ENCODE measurements at places on chromosomes 11 and 22. TPM values are rescaled to one million over a fixed set of nuclear protein-coding genes. Genes with fewer than 3 reads are reported as not detected.

DNA sequence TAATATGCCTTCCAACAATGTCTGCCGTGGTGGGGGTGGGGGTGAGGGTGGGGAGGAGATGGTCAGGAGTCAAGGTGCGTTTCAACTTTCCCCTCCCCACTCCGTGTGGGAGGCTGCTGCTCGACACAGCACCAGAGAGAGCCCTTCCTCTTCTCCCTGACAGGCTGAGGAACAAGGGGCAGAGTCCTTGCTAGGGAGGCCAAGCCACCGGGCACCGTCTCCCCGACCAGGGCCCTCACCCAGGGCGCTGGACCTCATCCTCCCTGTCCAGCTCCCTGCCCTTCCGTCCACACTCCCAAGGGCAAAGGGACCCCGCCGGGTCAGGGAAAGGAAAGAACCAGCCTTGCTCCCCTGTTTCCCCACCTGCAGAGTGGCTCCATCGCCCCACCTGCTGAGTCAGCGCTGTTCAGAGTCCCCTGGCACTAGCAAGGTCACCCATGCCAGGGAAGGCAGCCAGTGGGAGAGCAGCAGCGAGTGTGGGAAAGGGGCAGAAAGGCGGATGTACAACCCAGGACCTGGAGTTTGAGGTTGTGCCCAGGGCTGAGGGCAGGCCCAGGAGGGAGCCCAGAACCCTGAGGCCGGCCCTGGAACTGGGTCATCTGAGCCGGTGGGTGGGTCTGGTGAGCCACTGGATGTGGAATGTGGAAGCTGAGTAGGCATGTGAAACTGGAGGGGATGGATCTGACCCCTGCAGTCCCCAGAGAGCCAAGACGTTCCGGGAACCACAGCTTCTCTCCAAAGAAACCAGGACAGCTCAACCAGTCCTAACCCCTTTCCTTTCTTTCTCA is 47.2 kb downstream of the BUD13 start:
- no peak for DNase-seq

DNA sequence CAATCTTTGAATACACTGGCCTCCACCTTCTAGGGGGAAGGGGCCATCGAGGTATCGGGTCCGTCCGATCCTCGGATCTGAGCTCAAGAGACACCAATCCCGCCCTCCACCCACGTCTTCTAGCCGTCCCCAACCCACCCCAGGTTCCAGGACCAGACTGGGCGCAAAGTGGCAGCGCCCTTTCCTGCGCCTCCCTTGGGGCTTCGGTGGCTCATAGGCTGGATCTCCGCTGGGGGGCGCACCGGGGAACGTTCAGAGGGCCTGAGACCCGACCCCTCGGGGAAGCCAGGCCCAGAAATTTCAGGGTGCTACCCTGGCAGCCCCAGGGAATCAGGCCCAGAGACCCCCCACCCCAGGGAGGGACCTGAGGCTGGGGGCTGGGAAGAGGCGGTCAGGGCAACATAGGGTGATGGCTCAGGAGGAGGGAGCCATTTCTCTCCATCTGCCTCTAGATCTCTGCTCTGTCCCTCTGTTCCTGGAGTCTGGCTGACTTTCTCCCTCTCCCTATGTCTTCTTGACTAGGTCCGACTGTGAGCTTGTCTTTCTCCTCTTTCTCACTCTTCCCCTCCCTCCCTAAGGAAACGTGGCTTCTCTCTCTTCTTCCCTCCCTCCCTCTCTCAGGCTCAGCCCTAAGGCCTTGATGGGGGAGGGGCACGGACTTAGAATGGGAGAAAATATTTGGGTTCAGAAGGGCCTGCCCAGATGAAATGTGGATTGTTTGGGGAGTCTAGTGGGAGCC is 1.1 kb downstream of the CREB3L1 start:
- DNase-seq: peak; percentile 58

GRCh38 chr11:58165504-58166106 is 23.3 kb upstream of the OR9Q2 start:
- DNase-seq: no peak

DNA sequence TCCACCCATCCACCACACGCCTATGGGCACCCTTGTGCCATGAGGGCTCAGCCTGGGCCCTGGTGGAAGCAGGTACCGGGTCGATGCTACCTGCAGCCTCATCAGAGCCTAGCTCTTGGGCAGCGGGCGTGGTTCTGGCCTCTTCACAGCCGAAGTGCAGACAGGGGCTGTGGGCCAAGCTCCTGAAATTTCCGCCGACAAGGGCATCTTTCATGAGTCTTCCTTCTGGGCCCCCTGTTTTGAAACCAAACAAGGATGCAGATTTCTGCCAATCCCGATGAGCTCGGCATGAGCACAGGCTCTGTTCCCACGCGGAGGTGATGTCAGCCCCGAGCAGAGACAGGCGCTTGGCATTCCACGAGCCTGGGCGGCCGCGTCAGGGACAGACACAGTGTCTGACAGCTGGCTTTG is 22.6 kb upstream of the MGAT3 start:
- no peak for DNase-seq

DNA sequence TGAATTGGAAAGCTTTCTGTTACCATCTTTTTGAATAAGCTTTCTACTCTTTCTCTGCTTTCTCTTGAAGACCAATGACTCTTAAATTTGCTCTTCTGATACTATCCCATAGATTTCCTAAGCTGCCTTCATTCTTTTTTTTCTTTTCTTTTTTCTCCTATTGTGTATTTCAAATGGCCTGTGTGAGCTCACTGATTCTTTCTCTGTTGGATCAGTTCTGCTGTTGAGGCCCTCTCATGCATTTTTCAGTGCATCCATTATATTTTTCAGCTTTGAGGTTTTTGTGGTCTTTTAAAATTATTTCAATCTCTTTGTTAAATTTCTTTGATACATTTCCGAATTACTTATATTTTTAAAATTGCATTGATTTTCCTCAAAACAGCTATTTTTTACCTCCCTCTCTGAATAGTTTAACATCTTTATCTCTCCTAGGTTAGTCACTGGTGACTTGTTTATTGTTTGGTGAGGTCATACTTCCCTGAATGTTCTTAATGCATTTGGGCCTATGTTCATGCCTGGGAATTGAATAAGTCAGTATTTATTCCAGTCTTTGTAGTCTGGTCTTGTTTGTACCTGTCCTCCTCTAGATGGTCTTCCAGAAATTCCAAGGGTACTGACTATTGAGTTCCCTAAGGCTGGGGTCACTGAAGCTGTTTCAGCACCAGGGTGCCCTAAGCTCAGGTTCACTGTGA is 110.6 kb upstream of the SERPIND1 start:
- no peak for DNase-seq

DNA sequence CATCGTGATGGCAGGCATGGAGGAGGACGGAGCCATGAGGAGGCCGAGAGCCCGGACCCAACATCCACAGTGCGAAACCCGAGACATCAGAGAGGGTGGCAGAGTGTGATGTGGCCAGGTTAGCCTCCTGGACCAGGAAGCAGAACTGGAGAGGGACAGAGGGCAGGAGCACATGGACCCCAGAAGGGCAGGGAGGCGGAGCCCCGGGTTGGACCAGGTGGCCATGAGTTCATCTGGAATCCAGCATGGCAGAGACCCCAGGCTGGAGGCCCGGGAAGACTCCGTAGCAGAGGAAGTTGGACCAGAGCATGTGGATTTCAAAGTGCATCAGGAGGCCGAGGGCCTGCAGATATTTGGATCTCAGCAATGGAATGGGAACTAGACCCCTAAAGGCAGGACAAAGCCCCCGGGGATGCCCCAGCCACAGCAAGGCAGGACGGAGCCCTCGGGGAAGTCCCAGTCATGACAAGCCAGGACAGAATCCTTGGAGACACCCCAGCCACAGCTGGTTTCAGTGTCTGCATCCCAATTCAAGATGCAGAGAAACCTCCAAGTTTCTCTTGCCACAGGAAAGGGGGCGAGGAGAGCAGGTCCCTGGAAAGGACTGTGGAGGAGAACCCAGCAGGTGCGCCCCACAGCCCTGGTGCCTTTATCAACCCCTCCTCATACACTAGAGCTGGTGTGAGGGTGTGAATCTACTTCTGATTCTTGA is 1393.4 kb downstream of the BRD1 start:
- DNase-seq: no peak

- DNase-seq: no peak
These were observed 78.6 kb downstream of the RTL6 start for GRCh38 chr22:44419429-44419828.

DNA sequence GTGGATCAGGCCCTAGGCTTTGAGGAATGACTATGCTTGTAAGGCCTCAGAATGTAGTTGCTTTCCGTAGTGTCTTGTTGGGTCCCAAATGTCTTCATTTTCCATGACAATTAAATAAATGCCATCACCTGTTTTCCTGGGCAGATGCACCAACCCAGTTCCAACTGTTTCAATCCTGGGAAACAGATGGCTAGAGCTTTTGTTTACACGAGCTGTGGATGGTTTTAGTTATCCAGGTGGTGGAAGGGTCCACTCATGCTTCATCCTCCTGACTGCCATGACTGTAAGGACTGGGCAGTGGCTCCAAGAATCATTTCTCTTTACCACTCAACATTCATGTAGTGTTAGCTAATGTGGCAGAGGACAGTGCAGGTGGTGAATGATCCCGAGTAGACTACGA is 8.6 kb downstream of the RCN1 start:
- no peak for DNase-seq

DNA sequence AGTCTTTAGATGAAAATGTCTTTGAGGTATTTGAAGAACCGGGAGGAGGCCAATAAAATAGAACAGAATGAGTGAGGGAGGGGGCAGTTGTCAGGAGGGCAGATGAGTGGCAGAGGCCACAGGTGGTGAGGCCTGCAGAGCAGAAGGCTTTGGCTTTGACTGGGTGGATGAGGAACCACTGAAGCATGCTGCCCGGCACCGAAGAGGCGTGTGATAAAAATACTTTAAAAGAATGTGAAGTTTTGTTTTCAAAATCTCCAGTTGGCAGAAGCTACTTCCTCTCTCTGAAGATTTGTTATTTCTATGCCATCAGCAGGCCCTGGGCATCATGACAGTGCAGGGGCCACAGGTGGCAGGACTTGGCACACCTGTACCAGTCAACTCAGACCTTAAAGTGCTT is 6.3 kb downstream of the MS4A12 start:
- no peak for DNase-seq

DNA sequence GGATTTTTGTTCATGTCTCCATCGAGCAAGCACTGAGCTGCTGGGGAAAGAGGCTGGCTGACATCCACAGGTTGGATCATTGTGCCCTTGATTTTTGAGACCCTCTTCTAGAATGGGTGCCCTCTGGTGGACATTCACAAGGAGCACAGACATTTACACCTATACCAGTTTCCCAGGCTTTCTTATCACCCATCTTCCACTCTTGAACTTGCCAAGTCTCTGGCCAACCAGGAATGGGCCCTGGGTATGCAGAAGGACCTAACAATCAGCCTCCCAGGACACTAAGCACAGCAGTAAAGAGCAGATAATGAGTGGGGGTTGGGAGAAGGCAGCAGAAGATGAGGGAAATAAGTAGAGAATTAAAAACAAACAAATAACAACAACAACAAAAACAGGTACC is 5.7 kb upstream of the INTS4 start:
- peak; percentile 70 for DNase-seq

DNA sequence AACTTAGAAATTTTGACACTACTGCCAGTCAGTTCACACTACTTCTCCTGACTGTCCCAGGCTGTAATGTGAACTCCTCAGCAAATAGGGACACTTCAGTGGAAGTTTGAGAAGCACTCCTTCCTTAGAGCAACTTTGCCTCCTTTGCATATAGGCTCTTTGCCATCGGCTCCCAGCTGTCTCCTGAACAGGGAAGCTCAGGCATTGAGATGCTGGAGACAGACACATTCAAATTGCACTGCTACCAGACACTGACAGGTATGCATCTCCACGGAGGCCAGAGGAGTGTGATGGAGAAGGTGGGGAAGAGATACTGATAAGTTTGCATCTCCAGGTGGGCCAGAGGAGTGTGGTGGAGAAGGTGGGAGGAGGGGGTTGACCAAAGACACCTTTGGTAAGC is 1.4 kb downstream of the TRAPPC4 start:
- no peak for DNase-seq

DNA sequence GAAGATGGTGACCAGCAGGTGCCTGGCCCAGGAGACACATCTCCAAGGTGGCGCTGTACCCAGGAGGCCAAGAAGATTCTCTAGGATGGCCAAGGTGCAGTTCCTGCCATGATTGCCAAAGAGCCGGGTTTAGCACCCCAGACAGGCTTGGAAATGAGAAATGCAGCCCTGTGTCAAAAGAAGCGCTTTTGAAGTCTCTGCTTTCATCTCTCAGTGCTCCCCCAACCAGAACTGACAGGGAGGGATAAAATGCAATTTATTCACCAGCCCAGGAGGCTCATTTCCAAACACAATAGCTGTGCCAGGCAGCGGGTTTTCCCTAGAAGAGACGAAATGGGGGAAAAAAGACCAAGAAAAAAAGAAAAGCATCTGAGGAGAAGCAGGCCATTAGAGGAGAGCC is 195.9 kb upstream of the NCAM1 start:
- DNase-seq: no peak

Gene ACRV1
- not detected for total RNA-seq

Gene PUS3
- total RNA-seq: 11.5 TPM

Gene NXPE4
- total RNA-seq: not detected

Gene OR8D1
- total RNA-seq: not detected

Gene KBTBD3
- 3.1 TPM for total RNA-seq

Gene LARGE2
- not detected for total RNA-seq

Measured in RPMI7951 (cell line).